ENCODE measurements at places on chromosomes 4 and X.

GRCh38 chr4:8308856-8309771 is 39.6 kb downstream of the HTRA3 start:
- DNase-seq: no peak

DNA sequence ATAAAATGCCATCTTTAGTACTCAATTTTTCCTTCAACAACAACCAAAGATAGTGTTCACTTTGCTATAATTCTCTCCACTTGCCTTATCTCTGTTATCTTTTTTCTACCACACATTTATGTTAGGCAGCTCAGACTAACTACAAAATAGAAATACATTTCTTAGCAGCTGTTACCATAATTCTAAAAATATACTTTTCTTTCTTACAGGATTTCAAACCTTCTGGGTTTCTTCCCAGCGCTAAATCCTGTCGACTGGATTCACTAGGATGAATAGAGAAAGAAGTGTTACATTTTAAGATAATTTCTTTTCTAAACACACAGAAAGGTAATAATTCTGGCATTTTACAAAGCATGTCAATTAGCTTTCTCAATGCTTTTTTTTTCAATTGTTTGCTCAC is 105.5 kb upstream of the GK2 start:
- no peak for DNase-seq

DNA sequence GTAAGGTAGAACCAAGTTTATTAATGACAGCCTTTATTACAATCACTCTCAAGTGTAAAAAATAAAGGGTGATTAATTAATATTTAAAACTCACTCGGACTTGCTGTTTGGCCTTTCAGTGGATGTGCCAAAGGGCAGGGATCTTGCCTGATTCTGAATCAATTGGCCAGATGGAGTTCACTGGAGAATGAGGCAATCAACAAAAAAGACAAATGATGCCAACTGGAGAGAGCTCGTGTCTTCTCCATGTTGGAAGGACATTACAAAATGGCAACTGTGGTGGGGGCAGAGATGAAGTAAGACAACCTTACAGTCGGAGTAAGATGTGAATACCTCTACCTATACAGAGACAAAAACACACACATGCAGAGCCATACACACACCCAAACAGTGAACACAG is 188.0 kb downstream of the TSPAN5 start:
- DNase-seq: no peak

GRCh38 chrX:7110821-7111276 is 36.7 kb upstream of the STS start:
- no peak for DNase-seq

- DNase-seq: no peak
These were observed 121.0 kb downstream of the PPA2 start for GRCh38 chr4:105352826-105353225.

DNA sequence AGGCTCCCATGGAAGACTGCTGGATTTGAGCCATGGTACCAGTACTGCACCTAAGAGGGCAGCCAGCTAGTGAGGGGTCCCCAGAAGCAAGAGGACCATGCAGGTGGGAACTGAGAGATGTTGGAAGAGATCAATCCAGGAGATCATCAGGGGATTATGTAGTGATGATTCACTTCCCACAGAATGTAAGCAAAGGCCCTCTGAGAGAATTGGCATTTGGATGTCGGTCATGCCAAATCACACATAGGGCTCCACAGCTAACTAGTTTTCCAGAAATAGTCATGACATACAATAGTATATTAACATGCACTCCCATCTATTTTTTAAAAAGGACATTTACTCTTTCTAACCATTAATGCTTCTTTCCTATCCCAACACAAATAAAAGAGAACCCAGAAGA is 112.5 kb downstream of the RASGEF1B start:
- no peak for DNase-seq

DNA sequence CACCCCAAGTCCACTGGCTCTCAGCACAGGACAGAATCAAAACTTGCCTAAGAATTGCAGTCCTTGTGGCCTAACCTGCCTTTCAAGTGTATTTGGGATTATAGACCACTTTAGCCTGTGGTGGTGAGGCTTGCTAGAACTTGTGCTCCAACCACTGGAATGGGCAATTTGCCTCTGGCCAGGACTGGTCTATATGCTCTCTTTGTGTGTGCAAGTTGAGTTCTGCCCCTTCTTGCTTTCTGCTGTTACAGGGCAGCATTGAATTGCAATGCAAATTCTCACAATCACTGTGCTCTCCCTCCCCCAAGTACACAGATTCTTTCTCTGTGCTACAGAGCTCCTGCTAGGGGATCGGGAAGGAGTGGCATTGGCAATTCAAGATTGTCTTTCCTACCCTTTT is 233.6 kb upstream of the DIPK2B start:
- no peak for DNase-seq

DNA sequence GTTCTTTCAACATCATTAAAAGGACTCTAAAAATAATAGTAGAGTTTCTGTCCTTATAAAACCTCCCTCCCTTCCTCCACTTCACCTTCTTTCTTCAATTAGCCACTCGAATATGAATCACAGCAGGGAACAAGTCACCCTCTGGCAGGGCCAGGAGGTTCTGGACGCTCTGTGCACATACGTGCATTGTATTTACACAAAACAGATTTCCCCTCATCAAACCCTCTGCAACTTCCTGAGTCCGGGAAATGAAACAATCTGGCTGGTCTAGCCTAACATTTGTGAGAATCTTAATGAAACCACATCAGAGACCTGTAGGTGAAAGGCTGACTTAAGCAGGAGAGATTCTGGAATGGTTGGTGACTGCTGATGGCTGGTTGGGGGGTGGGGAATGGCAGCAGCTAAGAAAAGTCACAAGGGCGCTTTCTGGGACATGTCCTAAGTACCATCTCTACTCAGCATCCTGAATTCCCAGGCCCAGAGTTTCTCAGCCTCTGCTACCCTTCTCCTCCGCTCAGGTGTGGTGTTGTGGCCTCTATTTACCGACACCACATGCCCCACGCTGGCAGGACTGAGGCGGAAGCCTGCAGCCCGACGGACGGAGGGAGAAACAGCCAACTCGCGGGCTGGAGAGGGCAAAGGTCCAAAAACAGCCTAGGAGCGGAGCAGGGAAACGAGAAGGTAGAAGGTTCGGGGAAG is 1.0 kb downstream of the ZDHHC9 start:
- peak; percentile 11 for DNase-seq

DNA sequence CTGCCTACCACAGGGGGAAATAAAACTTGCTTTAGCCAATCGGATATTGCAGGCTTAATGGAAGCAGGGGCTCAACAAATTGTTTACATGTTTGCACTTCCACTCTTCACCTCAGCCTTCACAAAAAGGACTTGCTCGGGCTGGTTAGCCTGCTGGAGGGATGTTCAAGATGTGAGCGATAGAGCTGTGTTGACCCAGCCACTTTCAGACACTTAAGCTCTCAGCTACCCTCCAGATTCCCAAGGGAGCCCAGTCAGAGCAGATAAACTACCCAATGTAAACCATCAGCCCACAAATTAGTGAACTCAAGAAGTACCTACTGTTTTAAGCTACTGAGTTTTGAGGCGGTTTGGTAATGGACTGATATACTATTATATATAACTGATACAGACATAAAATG is 508.4 kb upstream of the FTHL17 start:
- DNase-seq: no peak

DNA sequence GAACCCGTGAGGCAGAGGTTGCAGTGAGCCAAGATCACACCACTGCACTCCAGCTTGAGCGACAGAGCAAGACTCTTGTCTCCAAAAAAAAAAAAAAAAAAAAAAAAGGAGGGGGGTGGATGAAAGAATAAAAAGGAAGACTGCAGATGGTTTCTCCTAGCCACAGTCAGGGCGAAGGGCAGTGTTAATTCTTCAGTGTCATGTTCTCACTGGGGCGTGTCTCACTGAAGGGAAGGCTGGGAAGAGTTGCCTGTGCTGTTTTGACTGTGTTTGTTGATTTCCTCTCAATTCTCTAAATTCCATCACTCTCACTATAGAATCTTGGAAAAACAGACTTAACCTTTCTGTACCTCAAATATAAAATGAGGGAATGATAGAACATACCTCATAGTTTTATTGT is 71.6 kb upstream of the DHX15 start:
- no peak for DNase-seq

- no peak for DNase-seq
These were observed 7.4 kb downstream of the PCDH18 start for GRCh38 chr4:137524725-137525369.

DNA sequence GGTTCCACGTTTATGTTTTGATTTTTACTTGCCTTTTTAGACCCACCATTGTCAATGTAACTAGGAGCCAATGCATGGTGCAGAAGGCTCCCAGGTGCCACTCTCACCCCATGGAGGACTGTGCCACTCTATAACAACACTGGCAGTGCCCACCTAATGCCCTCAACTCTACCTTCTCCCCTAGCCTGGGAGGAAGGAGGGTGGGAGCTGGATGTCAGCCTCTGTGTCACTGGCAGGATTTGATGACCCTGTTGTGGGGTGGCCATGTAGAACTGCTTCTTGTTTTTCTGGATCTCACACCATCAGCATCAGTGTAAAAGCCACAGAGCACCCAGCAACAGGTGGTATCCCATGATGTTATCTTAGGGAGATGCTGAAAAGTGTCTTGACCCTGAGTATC is 13.7 kb upstream of the ADH1B start:
- DNase-seq: no peak

DNA sequence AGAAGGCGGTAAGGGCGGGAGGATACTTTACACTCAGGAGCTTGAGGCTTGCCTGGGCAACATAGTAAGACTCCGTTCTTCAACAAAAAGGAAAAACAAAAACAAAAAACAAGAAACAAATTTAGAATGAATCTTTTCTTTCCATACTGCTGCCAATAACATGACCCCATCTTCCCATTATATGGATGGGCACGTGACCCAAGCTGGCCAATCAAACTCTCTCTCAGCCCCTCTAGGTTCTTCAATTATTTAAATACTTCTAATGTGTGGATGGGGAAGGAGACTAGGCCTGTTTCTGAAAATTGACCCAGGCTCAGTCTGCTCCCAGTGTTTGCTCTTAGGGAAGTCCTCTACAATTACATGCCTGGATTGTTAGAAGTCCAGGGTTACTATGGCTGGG is 22.2 kb upstream of the ATP6AP2 start:
- no peak for DNase-seq

GRCh38 chr4:26074712-26075430 is 160.9 kb downstream of the SMIM20 start:
- DNase-seq: no peak

DNA sequence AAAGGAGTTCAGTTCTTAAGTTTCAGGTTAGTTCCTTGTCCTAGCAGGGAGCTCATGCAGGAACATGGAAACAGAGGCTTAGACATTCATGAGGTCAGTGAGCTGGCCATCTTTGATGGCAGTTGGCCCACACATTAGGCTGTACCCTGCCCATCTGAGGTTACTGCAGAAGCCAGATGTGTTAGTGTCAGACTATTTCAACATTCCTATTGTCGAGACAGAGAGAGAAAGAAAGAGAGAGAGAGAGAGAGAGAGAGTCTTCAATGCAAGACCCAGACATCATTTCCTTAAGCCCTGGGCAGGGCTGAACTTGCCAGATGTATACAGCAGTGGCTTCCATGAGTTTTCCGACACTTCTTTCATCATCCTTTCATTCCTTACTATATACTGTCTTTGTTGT is 91.3 kb downstream of the PPP1R2C start:
- no peak for DNase-seq

DNA sequence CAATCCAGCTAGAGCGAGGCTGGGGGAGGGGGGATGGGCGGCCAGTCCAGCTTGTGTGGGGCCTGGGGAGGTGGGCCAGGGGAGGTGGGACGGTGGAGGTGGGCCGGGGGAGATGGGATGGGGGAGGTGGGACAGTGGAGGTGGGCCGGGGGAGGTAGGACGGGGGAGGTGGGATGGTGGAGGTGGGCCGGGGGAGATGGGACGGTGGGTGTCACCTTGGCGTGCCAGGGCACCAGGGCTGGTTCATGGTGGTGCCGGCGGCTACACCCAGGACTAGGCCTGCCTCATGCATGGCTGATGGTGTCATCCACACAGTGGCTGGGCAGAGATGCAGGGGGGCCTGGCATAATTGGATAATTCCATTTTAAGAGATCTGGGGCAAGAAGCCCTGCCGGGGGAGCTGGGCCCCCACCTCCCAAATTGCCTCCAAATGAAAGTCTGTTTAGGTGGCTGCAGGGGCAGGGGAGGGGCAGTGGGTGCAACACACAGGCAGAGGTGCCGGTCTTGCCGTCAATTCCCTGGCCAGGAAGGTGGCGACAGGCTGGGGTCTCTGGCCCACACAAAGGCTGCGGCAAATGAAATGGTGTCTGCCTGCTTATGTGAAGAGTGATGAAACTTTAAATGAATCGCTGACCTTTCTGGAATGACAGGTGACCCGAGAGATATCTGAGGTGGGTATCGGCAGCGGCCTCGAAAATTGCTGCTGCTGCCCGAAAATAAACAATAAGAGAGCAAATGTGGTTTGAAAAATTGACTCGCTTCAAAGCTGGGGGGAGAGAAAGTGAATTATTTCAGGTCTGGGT is 82.1 kb downstream of the FAM53A start:
- no peak for DNase-seq

DNA sequence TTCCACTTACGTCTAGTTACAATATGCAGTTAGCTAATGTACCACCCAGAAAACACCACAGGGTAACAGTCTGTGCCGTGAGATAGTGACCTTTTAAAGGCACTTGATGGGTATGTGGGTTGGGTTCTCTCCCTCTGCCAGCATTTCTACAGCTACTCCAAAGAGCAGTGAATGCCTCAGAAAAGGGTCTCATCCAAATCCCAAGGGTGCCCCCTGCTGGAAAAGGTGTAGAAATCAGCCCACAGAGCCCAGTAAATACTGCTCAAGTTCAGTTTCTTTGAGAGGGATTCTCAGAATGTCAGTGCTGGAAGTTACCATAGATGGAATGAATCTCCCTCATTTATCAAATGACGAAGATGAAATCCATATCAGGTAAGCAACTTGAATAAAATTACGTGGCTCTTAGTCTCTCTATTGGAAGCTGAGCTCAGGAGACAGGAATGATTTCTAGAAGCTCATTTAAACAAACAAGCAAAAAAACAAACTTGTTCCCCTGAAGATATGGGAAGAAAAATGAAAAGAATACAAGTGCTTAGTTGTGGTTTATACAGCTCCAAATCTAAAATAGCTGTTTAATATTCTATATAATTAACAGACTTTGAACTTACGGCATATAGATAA is 9.5 kb downstream of the RNF175 start:
- peak; percentile 83 for DNase-seq

GRCh38 chrX:23820235-23820782 is 37.3 kb downstream of the SAT1 start:
- no peak for DNase-seq

DNA sequence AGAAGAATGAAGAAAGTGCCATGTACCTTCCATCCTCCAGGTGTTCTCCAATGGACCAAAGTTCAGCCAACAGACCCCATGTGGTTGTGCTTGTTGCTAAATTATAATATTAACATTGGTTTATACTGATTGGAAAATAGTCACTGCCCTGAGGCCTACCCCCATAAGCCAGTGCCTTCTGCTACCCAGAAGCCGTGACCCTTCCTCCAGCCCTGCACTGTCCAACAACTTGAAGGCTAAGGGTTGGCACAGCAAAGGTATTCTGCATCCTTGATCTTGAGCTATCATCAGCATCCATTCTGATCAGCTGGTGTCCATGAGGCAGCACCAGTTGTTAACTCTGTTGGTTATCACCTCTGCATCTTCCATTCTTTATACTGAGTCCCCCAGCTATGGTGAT is 66.2 kb upstream of the BMPR1B start:
- no peak for DNase-seq
